Activated B cell treated with CpG ODN at 0.5 μM for 24 hours (primary cell): ENCODE measurements at places on chromosomes 2 and 18. TPM values are rescaled to one million over a fixed set of nuclear protein-coding genes. Genes with fewer than 3 reads are reported as not detected.

TMEM247 gene
- not detected in 2 replicates for total RNA-seq

DNA sequence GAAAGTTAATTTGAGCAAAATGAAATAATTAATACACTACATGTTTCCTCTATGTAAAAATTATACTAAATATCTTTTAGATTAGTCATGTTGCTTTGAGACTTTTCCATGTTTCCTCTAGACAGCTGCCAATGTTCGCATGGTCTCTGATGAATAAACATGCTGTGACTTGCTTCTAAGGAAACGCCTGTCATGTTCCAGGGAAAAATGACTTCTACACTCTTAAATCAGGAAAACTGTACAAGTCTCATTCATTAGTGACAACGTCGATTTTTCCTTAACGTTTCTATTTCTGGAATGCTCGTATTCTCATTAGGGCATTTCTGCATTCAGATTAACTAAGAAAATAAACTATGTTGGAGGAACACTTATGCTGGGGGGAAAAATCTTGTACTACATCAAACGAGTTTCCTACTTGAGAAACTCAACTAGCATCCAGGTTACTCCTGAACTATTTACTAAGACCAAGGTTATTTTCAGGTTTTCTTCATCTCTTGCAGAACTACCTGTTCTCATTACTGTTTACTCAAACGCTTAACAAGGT, 1.6 kb downstream of the COBLL1 start:
- DNase-seq, result no peak

GRCh38 chr2:212346865-212347264, 191.7 kb downstream of the ERBB4 start:
- no peak for DNase-seq

DNA sequence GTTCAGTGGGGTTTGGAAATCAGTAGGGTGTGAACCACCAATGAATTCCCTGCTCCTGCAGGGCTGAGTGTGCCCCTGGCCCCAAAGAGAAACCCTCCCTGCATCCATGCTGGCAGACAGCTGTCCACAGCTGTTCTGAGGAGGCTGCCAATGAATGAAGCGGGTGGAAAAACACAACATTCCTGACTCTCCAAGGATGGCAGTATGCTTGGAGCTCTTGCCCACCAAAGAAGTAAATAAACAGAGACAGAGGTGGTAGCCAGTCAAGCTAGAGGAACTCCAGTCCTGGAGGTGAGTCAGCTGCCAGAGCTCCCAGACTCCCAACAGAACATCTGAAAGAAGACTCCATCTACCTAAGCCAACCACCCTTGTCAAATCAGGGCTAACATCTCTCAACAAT, 6.2 kb downstream of the ZBTB7C start:
- no peak for DNase-seq

LHCGR gene
- not detected in 2 replicates for total RNA-seq

- DNase-seq, result no peak
Measured at GRCh38 chr18:43175257-43175656, 59.8 kb upstream of the RIT2 start.

- DNase-seq, result no peak
Measured at GRCh38 chr2:129502781-129503180, 476.7 kb upstream of the RAB6C start.

TEX44 gene
- total RNA-seq, result not detected in 2 replicates

DNA sequence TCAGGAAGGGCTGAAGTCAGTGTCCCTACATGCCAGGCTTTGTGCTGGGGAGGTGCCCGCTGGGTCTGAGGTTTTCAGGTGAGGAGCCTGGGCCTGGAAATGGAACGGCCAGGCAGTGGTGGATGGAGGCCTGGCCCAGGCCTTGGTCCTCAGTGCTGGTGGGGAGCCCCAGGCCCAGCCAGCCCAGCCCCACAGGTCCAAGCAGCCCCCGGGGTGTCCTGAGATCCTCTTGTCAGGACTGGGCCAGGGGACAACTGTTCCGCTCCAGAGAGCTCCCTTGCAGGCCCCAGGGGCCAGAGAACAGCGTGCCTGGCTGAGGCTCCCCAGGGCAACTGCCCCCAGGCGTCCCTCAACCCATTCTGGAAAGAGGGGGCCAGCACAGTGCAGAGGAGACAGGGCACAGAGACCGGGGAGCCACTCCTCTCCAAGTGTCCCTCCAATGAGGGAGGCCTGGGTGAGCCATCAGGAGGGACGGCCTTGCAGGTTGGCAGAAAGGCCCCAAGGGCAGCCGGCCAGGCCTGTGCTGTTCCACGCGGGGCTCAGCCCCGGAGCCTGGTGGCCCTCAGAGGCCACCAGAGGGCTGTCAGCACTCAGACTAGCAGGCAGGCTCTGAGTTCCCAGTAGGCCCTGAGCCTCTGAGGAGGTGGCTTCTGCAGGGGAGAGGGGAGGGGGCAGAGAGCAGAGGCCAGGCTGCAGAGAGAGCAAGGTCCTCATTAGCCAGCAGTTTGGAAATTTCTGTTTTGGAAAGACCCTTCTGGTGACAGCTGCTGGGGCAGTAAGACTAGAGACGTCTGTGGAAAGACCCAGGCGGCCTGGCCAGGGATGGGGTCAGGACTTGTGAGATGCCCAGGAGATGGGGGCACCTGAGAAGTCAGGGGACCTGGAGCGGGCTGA, 29.4 kb upstream of the SNED1 start:
- DNase-seq, result peak; percentile 12
